ENCODE measurements at places on chromosomes 7 and 10. TPM values are rescaled to one million over a fixed set of nuclear protein-coding genes. Genes with fewer than 3 reads are reported as not detected.

C10orf67 gene
- total RNA-seq = 0.52 TPM

PRSS1 gene
- 44,177 TPM for total RNA-seq

OPTN gene
- 32.7 TPM for total RNA-seq

HMX3 gene
- total RNA-seq = not detected

VSTM4 gene
- 5.6 TPM for total RNA-seq

FAM24B gene
- total RNA-seq = 4.3 TPM

CALML3 gene
- total RNA-seq = not detected

TWIST1 gene
- 3.0 TPM for total RNA-seq

NEUROD6 gene
- not detected for total RNA-seq

ZNF394 gene
- total RNA-seq = 21.4 TPM

DNA sequence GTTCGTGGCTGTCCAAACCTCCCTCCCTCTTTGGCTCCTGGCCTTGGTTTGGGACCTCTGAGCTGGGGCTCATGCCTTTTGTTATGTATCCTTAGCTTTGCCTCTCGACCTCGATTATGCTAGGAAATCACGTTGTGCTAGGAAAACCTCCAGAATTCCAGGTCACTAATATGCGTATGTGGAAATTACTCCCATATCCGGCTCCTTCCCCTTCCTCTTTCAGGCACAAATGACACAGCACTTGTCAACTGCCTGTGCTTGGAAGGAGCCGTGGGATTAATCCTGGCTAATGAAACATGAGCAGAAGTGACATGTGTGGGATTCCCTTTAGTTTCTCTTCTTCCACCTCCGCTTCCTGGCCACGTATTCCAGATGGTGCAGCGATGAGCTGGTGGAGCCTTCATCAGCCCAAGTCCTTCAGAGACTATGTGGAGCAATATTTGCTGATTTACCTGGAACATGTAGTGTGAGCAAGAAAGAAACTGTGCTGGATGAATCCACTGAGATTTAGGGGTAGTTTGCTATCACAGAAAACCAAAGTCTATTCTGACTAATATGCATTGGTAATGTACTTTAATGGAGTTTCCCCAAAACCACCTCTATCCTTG, 149.2 kb downstream of the REEP3 start:
- no peaks in the 10 kb centered on the region for H3K36me3 ChIP-seq
- H3K27me3 ChIP-seq = no peaks in the 10 kb centered on the region
- no peak overlapping the region for H3K27ac ChIP-seq
- peaks cover 9% of the 10 kb centered on the region for H3K4me1 ChIP-seq

DNA sequence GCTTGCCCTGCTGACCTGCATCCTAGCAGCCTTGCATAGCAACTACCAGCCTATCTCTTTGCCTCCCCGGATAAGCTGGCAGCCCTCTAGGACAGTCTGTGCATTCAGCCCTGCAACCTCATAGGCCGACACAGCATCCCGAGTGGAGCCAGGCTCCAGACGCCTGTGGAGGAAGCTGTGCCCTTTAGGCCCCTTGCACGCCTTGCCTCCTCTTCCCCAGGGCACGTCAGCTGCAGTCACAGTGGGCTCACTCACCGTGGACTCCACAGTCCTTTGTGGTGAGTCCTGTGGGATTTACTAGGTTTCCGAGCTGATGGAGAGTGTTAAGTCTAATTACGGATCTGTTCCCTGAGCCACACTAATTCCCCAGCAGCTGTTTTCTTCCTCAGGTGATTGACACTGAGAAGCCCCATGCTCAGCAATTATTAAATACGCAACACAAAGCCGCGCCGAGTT, 540.0 kb downstream of the TCERG1L start:
- H3K4me3 ChIP-seq = no peak overlapping the region
- no peaks in the 10 kb centered on the region for H3K4me1 ChIP-seq
- DNase-seq = no peak
- H3K27ac ChIP-seq = no peak overlapping the region
- no peaks in the 10 kb centered on the region for H3K27me3 ChIP-seq
- no peaks in the 10 kb centered on the region for H3K36me3 ChIP-seq

- H3K36me3 ChIP-seq = no peaks in the 10 kb centered on the region
- H3K27me3 ChIP-seq = no peaks in the 10 kb centered on the region
- DNase-seq = no peak
- no peak overlapping the region for H3K27ac ChIP-seq
Measured at GRCh38 chr7:610141-610530, 90.5 kb upstream of the PDGFA start.

GRCh38 chr10:89336241-89336640, 8.4 kb downstream of the IFIT3 start:
- DNase-seq = no peak
- no peaks in the 10 kb centered on the region for H3K36me3 ChIP-seq
- H3K4me3 ChIP-seq = no peak overlapping the region

DNA sequence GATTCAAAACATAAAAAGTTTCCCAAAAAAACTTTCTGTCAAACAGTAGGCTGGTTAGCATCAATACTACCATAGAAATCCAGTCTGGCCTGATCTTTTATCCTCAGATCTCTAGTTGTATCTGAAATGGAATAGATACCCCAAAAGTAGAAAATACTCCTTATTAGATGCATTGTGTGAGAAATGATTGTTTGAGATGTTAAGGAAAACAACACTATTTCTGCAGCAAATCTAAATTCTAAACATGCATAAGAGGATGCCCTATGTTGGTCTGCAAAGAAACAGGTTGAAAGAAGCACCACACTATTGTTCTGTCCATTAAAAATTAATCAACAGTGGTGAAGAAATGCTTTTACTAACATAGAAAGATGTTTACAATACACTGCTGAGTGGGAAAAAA, 121.0 kb downstream of the NPY start:
- H3K4me1 ChIP-seq = no peaks in the 10 kb centered on the region
- no peaks in the 10 kb centered on the region for H3K27me3 ChIP-seq
- no peak overlapping the region for H3K4me3 ChIP-seq

DNA sequence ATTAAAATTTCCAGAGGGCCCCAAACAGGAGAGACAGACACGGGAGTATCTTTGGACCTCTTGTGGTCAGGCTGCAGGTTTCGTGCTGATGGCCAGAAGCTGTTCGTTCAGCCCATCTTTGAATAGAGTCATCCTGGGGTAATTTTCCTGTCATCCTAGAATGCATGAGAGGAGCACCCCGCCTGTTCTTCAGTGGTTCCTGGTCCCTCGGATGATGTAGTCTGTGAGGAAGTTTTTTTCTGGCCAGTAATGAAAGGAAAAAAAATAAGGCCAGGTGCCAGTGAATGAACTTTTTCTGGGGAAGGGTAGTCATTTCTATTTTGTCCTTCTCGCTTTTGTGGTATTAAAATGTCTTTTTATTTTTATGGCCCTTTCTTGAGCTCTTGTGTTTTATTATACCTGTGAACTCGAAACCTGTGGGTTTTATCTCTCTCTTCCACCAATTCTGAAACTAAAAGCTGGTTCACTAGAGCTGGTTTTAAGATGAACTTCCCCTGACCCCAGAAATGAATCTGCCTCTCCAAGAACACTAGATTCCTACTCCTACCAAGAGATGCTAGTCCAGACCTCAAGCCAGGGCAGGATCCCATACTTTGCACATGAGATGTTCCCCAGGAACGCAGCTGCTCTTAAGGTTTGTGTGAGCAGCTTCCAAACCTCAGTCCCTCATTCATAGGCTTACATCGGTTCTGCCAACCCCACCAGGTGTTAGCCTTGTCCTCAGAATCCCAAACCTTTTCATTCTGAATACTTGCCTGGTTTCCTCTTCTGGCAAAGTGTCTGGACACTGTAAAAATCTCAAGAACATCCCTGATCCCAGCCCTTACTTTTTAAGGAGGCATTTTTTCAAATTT, 15.4 kb upstream of the MEST start:
- H3K27ac ChIP-seq = no peak overlapping the region
- H3K4me3 ChIP-seq = no peak overlapping the region
- no peaks in the 10 kb centered on the region for H3K4me1 ChIP-seq

DNA sequence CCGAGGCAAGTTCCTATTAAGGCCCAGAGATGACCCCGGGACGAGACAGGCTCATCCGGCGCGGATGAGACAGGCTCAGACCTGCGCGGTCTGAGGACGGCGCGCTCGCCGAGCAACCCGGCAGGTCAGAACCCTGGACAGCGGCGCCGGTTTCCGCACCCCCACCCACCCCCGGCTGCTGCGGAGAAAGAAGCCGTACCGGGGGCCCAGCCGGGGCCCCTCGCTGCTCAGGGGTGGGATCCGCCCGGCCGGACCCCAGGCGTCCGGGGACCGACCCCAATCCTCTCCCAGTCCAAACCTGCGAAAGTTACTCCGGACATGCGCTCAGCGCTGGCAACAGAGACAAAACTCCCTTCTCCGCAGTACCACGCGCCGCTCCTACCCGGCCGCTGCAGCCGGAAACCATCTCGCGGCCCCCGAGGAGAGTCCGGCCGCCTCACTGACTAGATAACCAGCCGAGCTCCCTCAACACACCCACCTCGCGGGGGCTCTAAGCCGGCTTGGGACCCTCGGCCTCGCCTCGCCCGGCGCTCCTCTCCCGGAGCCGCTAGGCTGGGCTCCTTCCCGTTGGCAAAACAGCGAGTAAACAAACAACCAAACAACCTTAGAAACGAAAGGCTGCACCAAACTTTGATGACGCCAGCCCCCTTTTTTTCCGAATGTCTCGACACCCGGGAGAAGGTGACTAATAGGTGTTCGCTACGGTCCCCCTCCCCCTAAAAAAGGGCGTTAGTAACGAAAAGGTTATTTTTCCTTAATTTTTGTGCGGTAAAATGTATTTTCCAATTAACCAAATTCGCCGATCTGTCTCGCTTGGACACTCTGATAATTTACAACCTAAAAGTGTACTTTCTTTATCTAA, 2.3 kb upstream of the DRGX start:
- DNase-seq = peak; percentile 45
- H3K4me3 ChIP-seq = no peak overlapping the region
- H3K27ac ChIP-seq = no peak overlapping the region
- peaks cover 28% of the 10 kb centered on the region for H3K27me3 ChIP-seq
- peaks cover 30% of the 10 kb centered on the region for H3K4me1 ChIP-seq
- H3K36me3 ChIP-seq = no peaks in the 10 kb centered on the region

- no peak overlapping the region for H3K27ac ChIP-seq
- no peak overlapping the region for H3K4me3 ChIP-seq
- no peak for DNase-seq
- no peaks in the 10 kb centered on the region for H3K27me3 ChIP-seq
Measured at GRCh38 chr7:150923196-150923595, 54.9 kb downstream of the KCNH2 start.

- H3K36me3 ChIP-seq = no peaks in the 10 kb centered on the region
- no peak overlapping the region for H3K4me3 ChIP-seq
- no peak for DNase-seq
Measured at GRCh38 chr7:129943352-129943751, 9.4 kb downstream of the UBE2H start.

GRCh38 chr7:117112640-117113039, 159.3 kb downstream of the ST7 start:
- H3K27me3 ChIP-seq = no peaks in the 10 kb centered on the region
- H3K27ac ChIP-seq = no peak overlapping the region
- H3K4me1 ChIP-seq = peaks cover 33% of the 10 kb centered on the region
- H3K36me3 ChIP-seq = no peaks in the 10 kb centered on the region
- no peak overlapping the region for H3K4me3 ChIP-seq

- H3K27ac ChIP-seq = no peak overlapping the region
- H3K36me3 ChIP-seq = no peaks in the 10 kb centered on the region
- no peak for DNase-seq
- no peaks in the 10 kb centered on the region for H3K4me1 ChIP-seq
Measured at GRCh38 chr10:25902002-25902401, 32.0 kb upstream of the MYO3A start.

GRCh38 chr7:138458576-138459412, 1.3 kb upstream of the TRIM24 start:
- peaks cover 9% of the 10 kb centered on the region for H3K4me1 ChIP-seq
- no peaks in the 10 kb centered on the region for H3K27me3 ChIP-seq
- no peaks in the 10 kb centered on the region for H3K36me3 ChIP-seq
- H3K27ac ChIP-seq = no peak overlapping the region
- H3K4me3 ChIP-seq = no peak overlapping the region
- no peak for DNase-seq

GRCh38 chr7:17374654-17375053, 76.2 kb downstream of the AHR start:
- peaks cover 9% of the 10 kb centered on the region for H3K4me1 ChIP-seq
- no peak for DNase-seq
- H3K27me3 ChIP-seq = no peaks in the 10 kb centered on the region
- no peak overlapping the region for H3K27ac ChIP-seq

- H3K36me3 ChIP-seq = no peaks in the 10 kb centered on the region
- no peaks in the 10 kb centered on the region for H3K27me3 ChIP-seq
- H3K4me3 ChIP-seq = no peak overlapping the region
- H3K27ac ChIP-seq = no peak overlapping the region
- H3K4me1 ChIP-seq = no peaks in the 10 kb centered on the region
Measured at GRCh38 chr10:108638225-108638624, 1285.1 kb downstream of the XPNPEP1 start.

All from body of pancreas (tissue), 4 donors.